ENCODE measurements at places on chromosomes 2 and 18.

DNA sequence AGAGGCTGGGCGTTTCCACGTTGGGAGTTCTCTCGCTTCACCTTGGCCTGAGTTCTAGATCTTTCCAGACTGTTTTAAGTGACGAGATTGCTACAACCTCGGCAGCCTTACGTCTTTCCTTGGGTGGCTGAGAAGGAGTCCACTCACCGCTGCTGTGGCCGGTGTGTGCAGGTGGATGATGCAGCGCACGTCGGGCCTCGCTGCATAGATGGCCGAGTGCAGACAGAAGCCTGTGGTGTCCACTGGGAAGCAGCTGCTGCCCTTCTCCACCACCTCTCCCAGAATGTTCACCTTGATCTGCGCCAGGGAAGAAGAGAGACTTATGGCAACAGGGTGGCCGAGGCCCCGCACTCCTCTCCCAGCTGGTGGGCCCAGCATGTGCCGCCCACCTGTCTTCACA lies 75.7 kb downstream of the ADD2 start:
- no peak for DNase-seq

DNA sequence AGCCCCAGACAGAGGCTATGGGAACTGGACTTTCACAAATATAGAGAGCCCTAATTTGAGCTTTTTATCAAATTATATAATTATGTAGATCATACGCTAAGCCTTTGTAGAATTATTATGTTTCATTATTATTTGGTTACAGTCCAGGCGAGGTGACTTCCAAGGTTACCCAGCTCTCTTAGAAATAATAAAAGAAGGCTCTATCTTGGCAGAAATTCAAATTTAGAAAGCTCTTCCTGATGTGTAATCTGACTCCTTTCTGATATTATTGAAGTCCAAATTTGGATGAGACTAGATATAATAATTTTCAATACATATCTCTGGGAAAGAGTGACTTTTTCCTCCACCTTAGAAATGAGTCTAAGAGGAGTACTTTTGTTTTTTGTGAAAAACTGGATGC lies 4.8 kb upstream of the SLC38A11 start:
- no peak for DNase-seq

- no peak for DNase-seq
These were observed 1.2 kb downstream of the KIF5C start for GRCh38 chr2:148876202-148876594.

- DNase-seq: no peak
These were observed 560.6 kb downstream of the SLC4A3 start for GRCh38 chr2:220188031-220188430.

DNA sequence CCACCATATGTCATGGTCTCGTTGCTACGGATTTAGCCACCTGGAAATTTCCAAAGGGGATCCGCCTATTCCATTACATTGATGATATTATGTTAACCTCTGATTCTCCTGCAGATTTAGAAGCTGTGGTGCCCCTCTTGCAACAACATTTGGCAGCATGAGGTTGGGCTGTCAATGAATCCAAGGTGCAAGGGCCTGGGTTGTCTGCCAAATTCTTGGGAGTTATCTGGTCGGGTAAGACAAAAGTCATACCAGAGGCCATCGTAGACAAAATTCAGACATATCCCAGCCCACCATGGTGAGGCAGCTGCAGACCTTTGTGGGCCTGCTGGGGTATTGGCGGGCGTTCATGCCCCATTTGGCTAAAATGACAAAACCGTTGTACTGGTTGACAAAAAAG lies 13.6 kb upstream of the C2orf42 start:
- DNase-seq: no peak

- no peak for DNase-seq
These were observed 3.3 kb downstream of the UGT1A9 start for GRCh38 chr2:233674995-233675394.

- no peak for DNase-seq
These were observed 561.0 kb downstream of the ARHGAP15 start for GRCh38 chr2:143690235-143690634.

DNA sequence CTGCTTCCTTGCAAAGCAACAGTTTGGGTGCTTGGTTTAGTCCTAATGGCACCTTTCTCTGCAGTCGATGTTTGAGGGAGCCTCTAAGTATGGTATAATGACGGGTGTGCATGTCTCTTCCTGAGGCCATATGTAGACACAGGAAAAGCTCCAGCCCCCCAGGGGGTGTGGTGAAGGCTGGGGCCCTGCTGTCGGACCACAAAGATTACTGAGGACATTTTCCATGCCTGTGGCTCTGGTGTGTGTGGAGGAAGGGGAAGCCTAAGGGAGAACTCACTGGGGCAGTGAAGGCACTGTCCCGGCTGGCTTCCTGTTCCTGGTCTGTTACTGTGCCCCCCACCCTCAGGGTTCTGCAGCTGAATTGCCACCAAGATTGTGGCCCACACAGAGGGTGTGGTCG lies 187.1 kb downstream of the FHOD3 start:
- DNase-seq: no peak

- DNase-seq: no peak
These were observed 49.9 kb upstream of the TAF1B start for GRCh38 chr2:9793156-9793917.

DNA sequence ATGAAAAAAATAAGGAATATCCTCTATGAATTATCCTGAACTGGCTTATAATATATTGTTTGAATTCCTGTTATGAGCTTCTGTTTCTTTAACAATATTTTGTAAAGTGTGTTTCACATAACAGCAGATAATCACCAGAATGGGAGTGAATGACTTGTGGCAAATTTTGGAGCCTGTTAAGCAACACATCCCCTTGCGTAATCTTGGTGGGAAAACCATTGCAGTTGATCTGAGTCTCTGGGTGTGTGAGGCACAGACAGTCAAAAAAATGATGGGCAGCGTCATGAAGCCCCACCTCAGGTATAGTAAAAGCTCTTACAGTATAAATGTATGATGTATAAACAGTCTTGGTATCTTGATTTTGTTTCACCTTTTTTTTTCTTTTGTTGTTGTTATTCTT lies 5.9 kb downstream of the GEN1 start:
- no peak for DNase-seq

GRCh38 chr2:210895132-210895531 lies 338.7 kb downstream of the CPS1 start:
- no peak for DNase-seq

GRCh38 chr2:34447097-34447496 lies 848.0 kb upstream of the FAM98A start:
- DNase-seq: no peak

DNA sequence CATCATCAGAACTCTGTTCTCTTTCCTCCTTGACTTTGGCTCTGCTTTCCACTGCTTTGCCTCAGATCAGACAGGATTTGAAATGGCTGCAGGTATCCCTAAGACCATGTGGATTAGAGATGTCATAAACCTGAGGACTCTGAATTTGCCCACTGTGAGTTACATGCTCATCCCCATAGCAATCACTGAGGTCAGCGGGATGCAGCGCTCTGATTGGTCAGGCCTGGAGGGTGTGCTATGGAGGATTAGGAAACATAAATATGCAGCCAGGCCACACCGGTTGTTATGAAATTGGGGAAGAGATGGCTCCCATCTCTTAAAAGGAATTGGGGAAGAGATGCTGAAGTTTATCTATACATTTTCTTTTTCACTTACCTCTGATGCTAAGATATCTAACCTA lies 73.7 kb upstream of the DNAJC10 start:
- DNase-seq: no peak

- DNase-seq: no peak
These were observed 382.4 kb upstream of the SMIM21 start for GRCh38 chr18:75809926-75810255.

- DNase-seq: no peak
These were observed 36.0 kb upstream of the TTC27 start for GRCh38 chr2:32591669-32592463.

- no peak for DNase-seq
These were observed 40.7 kb downstream of the MC4R start for GRCh38 chr18:60331890-60332289.

- no peak for DNase-seq
These were observed 55.7 kb downstream of the RTTN start for GRCh38 chr18:70149616-70150301.

GRCh38 chr2:172908275-172908674 lies 167.4 kb upstream of the MAP3K20 start:
- DNase-seq: no peak

DNA sequence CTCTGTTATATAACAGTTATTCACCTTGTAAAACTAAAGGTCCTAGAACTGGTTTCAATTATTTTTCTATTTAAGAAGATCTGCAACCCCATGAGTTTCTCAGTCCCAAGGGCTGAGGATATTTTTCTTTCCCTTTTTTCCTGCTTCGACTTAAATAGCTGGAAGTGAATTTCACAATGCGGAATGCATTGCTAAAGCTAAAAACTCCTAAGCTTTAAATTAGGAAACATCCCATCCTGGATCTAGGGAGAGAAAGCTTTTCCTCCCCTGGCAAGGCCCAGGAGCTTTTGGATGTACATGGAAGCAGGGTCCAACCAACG lies 1.4 kb downstream of the RFX8 start:
- no peak for DNase-seq

- DNase-seq: no peak
These were observed 16.0 kb downstream of the ZBTB7C start for GRCh38 chr18:48393170-48393569.
